Stimulated activated CD8-positive, alpha-beta memory T cell treated with anti-CD3 and anti-CD28 coated beads, Interleukin-2, amount 100 ng/mL, for 1 hour (primary cell): ENCODE measurements at places on chromosomes 5 and 9.

- no peak for DNase-seq
Observed at GRCh38 chr5:174680901-174681565, 43.3 kb upstream of the MSX2 start.

DNA sequence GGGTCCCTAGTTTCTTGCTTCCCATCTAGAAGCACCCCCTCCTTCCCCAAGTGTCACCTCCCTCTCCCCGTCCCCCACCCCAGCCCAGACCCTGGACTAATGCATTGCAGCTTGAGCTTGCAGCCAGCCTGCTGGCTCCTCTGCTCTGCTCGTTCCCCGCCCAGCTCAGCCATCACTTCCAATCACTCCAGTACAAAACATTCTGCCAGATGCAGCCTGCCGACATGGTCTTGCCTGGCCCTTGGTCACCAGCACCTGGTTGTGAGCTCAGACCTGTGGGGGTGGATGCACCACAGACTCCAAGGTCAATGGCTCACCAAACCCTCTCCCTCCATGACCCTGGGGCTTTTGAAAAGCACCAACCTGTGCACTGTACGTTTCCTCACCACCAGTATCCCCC lies 172.9 kb upstream of the SMIM23 start:
- no peak for DNase-seq

DNA sequence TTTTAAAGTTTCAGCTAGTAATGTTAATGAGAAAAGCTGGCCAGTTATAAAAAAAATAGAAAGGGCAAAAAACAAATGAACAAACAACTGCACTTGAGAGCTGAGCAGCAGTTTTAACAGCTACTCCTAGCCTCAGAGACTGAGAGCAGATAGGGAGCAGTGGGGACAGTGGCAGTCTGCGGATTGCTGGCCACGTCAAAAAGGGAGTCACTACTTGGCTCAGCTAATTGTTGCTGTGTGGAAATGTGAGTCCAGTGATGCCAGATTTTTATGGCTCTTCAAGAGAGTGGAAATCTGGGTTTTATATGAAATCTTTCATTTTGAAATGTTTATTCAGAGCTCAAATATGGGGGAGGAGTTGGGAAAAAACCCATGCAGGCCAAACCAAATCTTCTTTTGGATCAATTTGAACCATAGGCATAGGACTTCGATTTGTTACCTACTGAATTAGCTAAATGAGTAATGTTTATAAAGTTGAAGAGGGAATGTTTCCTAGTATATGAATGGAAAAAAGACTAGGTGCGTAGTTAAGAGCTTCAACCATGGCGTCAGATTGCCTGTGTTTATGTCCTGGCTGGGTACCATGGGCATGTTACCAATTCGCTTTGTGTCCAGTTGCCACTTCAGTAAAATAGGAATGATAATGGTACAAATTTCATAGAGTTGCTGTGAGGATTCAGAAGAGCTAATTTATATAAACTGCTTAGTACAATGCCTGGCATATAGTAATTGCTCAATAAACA lies 102.1 kb downstream of the PAM start:
- DNase-seq, result no peak

GRCh38 chr9:93587284-93587650 lies 10.9 kb downstream of the PHF2 start:
- no peak for DNase-seq

DNA sequence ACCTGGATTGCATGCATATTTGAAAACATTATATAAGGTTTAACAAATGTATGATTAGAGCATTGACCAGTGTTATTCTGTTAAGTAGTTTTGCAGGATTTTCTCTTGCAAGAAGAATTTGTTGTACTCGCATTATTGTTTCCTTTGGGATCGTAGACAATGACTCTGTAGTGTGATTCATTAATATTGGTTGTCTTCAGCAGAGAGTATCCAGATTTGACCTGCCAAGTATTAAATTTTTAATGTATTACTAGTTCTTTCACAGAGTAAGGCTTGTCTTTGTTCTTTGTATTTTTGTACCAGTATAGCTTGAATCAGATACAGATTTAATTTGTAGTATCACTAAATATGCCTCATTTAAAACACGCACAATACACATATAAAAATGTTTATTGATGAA lies 155.0 kb downstream of the PBX3 start:
- DNase-seq, result no peak

DNA sequence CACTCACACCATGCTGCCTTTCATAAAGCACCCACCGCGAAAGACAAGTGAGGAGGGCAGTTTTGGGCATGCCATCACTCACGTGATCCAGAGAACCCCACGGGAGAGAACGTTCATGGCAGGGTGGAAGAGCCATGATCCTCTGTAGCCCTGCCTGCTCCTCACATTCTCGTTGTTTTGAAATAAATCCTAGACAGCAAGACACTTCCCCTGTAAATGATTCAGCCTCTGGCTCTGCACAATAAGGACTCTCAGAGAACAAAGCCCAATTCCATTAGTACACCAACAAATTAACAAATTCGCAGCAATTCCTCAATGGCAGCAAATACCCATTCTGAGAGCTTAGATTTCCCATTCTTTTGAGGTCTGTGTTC lies 71.5 kb downstream of the WNK2 start:
- DNase-seq, result no peak

GRCh38 chr9:1018121-1018520 lies 32.0 kb upstream of the DMRT2 start:
- no peak for DNase-seq

DNA sequence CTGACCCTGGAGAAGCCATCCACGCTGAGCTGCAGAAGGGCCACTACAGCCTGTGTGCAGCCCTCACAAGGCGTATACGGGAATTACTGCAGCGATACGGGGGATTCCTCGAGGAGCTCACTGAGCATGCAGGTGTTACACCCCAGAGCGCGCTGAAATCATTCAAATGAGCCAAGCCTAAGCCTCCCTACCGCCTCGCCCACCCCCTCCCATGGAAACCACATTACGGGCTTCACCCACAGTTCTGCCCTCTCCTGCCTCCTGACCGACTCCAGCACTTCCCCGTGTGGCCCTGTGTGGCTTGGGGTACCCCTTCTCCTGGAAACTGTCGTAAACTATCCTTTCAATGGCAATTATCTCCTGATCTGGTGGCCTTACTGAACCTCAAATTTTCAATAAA lies 13.3 kb downstream of the SURF6 start:
- no peak for DNase-seq

DNA sequence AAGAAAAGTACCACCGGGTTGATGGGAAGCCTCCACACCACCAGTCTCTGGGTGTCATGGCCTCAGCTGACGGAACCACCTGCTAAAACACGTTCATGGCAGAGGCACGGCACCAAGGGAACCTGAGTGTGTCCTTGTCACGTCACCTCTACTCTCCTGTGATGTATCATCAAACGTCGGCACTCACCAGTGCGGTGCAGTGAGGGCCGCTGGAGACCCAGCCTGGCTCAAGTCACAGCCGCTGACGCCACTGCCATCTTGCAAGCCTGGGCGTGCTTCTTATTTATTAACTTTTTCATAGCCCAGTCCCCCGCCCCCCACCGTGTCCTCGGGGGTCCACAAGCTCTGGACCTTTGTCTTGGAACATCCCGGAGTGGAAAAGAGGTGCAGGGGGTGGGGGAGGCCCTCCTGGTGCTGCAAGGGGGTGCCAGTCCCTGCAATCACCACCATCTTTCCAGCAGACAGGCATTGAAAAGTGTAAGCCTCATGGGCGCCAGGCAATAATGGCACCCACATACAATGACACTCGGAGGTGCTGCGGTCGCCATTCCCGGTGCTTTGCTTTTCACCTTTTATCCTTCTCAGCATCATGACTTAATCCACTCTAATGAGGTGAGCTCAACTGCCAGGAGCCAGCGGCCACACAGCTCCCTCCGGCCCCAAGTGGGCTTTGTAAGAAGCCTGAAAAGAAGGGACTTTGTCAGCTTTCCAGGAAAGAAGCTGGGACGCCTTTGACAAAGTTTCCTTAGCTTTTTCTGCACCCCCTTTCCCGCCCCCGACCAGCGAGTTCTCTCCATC lies 202.3 kb upstream of the IRX1 start:
- DNase-seq, result no peak

GRCh38 chr9:120569556-120569955 lies 10.4 kb downstream of the CDK5RAP2 start:
- DNase-seq, result no peak

- no peak for DNase-seq
Observed at GRCh38 chr5:136080113-136080482, 51.3 kb downstream of the TGFBI start.

DNA sequence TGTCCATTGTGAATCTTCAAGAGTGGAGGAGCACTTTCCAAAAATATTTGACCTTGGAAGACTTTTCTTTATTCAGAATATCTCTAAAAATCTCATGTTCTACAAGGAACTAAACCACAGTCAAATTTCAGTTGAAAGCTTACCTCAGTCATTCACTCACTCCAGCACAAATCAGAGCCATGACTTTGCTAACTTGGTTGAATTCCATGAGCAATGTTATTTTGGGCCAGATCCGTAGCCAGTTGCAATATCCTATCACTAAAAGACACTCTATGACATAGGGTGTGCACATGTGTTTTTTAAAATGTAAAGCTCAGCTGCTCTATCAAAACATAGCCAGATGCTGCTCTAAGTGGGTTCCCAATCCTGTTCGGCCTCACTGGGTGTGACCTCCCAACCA lies 156.1 kb upstream of the ANKRD55 start:
- DNase-seq, result no peak

GRCh38 chr9:84772511-84772910 lies 103.0 kb downstream of the NTRK2 start:
- DNase-seq, result no peak
